Substantia nigra (tissue), 51 donors: ENCODE measurements at places on chromosomes 4 and X.

- peak; percentile 24 for DNase-seq
These were observed 677 bp downstream of the PTPN13 start for GRCh38 chr4:86594559-86595425.

- DNase-seq: peak; percentile 6
These were observed 11.7 kb upstream of the BCOR start for GRCh38 chrX:40109288-40110008.

DNA sequence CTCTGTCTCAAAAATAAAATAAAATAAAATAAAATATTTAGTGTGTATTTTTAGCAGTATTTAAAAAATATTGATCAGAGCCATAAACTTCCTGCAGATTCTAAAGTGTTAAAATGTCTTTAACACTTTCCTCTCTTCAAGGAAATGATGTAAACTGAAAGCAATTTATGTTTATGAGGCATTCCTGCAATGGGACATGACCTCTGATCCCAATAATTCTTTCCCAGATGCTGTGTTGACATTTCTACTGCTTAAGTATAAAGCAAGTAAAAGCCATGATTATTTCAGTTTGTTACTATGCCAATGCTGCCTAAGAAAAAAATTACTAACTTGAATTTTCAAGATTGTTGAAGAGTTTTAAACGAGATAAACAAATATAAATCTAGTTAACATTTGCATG is 29.0 kb downstream of the COQ2 start:
- no peak for DNase-seq

- no peak for DNase-seq
These were observed 4.4 kb downstream of the UNC5C start for GRCh38 chr4:95544113-95545103.

- DNase-seq: no peak
These were observed 104.4 kb upstream of the RAB40AL start for GRCh38 chrX:102832661-102833060.

- DNase-seq: no peak
These were observed 8.3 kb downstream of the CSN2 start for GRCh38 chr4:69957209-69957608.

GRCh38 chr4:120812216-120812615 is 110.3 kb downstream of the PRDM5 start:
- no peak for DNase-seq

GRCh38 chr4:70442474-70442873 is 29.5 kb upstream of the MUC7 start:
- no peak for DNase-seq

GRCh38 chr4:113666386-113667114 is 95.0 kb downstream of the CAMK2D start:
- DNase-seq: no peak

- no peak for DNase-seq
These were observed 179.9 kb downstream of the DTHD1 start for GRCh38 chr4:36461344-36461743.

DNA sequence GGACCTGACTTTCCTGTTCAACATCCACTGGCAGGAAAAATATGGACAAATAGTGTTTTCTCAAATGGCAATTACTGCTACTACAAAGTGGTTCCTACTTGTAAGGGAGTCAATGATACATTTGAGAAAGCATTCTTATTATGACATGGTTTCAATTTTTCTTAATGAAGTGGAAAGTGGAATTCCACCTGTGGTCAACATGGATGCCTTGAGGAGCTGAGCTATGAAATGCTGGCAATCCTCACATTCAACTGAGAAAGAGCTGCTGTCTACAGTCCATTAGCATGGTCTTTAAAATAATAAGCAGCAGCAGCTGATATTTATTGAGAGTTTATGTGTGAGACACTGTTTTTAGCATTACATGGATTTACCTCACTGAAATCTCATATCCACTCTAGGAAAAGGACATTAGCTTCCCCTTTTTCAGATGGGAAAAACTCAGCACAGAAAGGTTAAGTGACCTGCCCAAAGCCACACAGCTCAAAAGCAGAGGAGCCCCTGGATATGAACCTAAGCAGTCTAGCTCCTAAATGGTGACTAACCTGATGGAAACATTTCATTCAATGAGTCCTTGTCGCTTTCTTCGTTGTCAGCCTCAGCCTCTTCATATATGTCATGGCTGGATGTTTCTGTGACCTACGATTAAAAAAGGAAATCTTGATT is 29.2 kb downstream of the MAP7D3 start:
- DNase-seq: no peak

GRCh38 chr4:91322961-91323360 is 980.8 kb upstream of the GRID2 start:
- no peak for DNase-seq

- no peak for DNase-seq
These were observed 48.9 kb downstream of the RGS12 start for GRCh38 chr4:3341760-3342159.

GRCh38 chr4:23956601-23957364 is 66.9 kb upstream of the PPARGC1A start:
- no peak for DNase-seq
